Activated naive CD8-positive, alpha-beta T cell treated with anti-CD3 and anti-CD28 coated beads, Interleukin-2, amount 10 ng/mL, durations not matched to agents 7 days and 5 days (primary cell): ENCODE measurements at places on chromosomes 11 and 22. TPM values are rescaled to one million over a fixed set of nuclear protein-coding genes. Genes with fewer than 3 reads are reported as not detected.

The TNNI2 gene
- 0.67 TPM for total RNA-seq

GRCh38 chr11:2901854-2902783, 16.5 kb upstream of the CDKN1C start:
- DNase-seq, result peak; percentile 91

- no peak for DNase-seq
Observed at GRCh38 chr11:6319001-6319703, 1.1 kb downstream of the CAVIN3 start.

The CNGA4 gene
- 0.20 TPM for total RNA-seq

The SELENOO gene
- total RNA-seq, result 33.3 TPM

DNA sequence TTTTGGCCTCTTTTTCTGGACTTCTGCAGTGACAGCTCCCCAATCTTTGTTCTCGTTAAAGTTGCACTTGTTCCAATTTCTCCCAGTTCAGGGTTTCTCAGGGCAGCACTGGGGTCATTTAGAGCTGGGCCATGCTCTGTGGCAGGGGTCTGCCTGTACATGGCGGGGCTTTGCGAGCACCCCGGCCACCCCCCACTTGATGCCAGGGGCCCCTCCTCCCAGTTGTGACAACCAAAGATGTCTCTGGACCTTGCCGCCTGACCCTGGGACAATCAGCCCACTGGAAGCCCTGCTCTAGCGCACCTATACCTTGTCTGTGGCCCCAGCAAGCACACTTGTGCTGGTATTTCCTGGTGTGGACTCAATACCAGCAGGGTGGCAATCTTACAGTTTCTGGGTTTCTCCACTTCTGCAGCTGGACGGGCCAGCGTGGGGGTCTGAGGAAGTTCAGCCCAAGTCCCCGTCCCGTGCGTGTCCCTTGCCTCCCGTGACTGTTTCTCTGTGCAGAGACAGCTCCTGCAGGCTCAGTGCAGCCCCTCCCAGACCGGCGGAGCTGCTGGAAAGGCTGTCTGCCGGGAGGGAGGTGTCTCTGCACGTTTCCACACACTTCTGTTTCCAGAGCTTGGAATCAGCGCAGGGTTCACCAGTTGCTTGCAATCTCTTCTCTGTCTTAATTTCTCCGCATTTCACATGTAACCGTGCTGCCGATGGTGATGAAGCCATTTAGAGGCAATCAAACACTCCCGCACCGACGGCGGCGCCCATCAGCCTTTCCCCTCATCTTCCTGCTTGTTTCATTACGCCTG, 1328.9 kb downstream of the BRD1 start:
- DNase-seq, result no peak

DNA sequence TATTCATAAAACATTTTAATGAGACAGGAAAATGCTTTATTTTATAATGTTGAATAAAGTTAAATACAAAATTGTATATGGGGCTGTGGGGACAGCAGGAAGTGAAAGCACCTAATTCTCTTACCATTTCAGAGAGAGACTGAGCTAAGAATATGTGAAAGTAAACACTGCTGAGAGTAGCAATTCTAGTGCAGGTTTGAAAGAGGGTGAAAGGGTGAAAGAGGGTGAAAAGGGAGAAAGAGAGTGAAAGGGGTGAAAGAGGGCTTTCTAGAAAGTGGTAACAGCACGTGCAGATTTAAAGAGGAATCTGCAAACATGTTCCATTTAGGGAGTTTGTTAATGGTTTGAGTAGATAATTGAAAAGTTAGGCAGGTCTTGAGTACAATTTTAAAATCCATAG, 652.0 kb upstream of the CCDC90B start:
- DNase-seq, result no peak

DNA sequence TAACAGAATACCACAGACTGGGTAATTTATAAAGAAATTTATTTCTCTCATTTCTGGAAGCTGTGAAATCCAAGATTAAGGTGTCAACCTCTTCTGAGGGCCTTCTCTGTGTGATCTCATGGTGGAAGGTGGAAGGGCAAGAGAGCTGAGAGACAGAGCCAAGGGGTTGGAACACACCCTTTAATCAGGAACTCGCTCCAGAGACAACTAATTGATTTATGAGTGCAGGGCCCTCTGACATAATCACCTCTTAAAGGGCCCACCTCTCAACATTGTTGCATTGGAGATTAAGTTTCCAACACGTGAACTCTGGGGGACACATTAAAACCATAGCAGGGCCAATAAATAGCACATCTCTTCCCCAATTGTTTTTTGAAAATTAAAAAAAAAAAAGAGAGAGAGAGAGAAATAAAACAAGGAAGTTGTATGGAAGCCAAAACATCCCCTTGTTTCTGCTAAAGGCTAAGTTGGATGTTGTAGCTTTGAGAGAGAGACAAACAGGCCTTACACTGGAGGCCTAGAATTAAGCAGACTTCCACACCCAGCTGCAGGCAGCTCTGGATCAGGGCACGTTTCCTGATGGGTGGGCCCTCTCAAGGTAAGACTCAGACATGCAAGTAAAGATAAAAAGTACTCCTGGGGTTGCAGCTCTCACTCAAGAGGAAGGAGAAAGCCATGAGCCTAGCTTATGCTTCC, 64.1 kb upstream of the BIRC3 start:
- no peak for DNase-seq

- no peak for DNase-seq
Observed at GRCh38 chr11:76266286-76267100, 60.2 kb upstream of the WNT11 start.

DNA sequence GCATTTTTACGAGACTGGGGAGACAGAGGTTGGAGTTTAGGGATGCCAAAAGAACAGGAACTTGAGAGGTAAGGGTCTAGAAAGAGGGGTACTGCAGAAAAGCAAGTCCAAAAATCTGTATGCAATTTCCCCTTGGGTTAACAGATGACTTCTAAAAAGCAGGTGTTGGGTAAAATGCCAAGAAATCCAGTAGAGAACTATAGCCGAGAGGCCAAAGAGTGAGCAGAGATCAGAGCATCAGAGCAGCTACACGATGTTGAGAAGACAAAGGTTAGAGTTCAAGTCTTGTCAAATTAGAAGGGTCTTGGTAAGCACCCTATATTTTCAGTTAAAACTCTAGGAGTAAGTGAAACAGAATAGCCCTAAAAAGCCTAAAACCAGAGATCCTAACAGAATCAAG, 145.2 kb downstream of the FCHSD2 start:
- no peak for DNase-seq

The SCGB1C1 gene
- not detected for total RNA-seq

GRCh38 chr11:121449626-121450025, 2.5 kb upstream of the SORL1 start:
- DNase-seq, result no peak

The C11orf87 gene
- not detected for total RNA-seq

The DAGLA gene
- total RNA-seq, result 0.14 TPM

GRCh38 chr11:96331699-96332116, 11.3 kb downstream of the MAML2 start:
- DNase-seq, result no peak
